Mesenteric fat pad (tissue), 1 donor: ENCODE measurements at places on chromosomes 1 and 21.
A peak's percentile ranks its signal among the peaks of the same experiment; 100 is the strongest.

DNA sequence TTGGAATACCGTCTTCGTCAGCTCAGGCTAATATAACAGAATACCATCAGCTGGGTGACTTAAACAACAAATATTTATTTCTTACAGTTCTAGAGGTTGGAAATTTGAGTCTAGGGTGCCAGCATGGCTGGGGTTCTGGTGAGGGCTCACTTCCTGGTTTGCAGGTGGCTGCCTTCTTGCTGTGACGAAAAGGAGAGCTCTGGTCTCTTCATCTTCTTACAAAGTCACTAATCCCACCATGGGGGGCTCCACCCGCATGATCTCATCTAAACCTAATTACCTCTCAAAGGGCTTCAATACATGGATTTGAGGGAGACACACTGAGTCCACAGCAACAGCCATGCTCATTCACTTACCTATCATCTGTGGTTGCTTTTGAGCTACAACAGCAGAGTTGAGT lies 78.3 kb downstream of the PSMG1 start:
- DNase-seq: no peak

DNA sequence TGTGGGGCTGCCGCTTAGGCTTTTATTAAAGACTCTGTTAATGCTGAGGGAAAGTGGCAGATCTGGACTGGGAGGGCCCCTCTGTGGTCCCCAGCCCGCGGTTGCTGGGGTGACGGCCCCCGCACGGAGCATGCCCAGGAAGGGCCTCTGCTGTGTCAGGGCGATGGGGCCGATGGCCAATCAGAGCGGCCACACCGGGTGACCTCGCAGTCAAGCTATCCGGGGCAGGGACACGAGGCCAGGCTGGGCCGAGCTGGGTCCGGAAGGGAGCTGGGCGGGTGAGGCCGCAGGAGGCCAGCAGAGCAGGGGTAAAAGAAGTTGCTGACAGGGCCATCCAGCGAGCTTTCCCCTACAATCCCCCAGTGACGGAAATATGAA lies 145.1 kb downstream of the CASZ1 start:
- no peak for DNase-seq

DNA sequence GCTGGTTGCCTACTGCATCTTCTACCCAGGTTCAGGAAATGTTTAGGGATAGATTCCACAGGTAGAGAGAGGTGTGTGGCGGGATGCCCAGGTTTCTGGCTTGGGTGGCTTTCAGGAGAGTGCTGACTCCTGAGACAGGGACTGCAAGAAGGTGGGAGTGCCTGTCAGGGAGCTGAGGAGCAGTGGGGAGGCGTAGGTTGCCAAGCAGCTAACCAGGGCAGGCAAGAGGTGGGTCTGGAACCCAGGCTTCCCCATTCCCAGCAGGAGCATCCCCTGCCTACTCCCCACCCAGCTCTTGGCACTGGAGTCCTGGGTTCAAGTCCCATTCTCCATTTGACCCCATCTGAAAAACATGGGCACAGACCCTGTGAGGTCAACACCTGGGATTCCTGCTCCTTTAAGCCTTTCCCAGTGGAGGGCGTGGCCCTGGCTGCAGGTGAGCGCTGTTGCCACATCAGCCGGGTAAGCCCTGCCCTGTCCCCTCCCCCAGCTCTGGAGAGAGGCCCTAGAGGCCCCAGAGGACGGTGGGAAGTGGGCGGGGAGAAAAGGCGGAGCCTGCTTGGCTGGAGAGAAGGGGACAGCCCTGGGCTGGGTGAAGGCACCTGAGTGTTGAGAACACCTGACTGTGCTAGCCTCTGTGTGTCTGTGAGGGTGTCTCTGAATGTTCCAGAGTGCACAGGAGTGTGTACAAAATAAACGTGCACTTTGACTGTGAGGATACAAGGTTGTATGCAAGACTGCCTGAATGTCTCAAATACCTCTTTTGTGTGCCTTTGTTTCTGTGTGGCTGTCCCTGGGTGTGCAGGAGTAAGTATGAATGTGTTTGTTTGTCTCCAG lies 14.0 kb upstream of the SYNC start:
- no peak for DNase-seq

DNA sequence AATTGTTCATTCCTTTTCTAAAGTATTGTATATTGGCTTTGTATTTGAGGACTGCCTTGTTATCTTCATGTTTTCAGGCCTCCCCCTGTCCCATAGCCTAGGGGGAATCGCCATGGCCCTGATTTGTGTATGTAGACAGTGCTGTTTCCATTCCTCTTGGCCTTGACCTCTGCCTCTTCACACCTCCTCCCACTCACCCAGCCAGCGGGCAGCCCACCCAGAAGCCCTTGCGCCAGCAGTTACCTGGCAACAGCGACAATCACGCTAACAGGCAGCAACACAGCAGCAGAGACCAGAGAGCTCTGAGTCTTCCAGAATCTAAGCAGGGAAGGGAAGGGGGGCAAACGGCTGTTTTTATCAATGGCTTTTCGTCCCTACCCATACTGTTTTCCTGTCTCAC lies 50.0 kb upstream of the NPL start:
- DNase-seq: no peak

GRCh38 chr1:211708926-211709325 lies 33.5 kb upstream of the NEK2 start:
- DNase-seq: no peak

DNA sequence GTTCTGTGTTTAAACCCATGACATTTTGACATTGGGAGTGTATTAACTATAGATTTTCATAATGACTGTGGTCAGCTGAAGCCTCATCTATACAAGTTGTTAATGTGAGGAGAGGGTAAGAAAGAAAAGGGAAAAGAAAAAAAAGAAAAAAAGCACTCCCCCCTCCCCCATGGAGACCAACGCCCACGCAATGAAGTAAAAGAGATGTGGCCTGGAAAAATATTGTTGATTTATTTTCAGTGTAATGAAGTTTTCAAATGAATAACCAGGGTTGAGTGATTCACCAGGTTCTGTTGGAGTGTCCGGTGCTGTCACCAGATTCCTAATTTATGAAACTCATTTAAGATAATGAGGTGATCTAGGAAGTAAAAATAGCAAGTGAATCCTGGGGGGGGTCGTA lies 4.7 kb downstream of the RNF220 start:
- no peak for DNase-seq

- no peak for DNase-seq
These were observed 345.7 kb upstream of the RUNX1 start for GRCh38 chr21:35394634-35395369.

DNA sequence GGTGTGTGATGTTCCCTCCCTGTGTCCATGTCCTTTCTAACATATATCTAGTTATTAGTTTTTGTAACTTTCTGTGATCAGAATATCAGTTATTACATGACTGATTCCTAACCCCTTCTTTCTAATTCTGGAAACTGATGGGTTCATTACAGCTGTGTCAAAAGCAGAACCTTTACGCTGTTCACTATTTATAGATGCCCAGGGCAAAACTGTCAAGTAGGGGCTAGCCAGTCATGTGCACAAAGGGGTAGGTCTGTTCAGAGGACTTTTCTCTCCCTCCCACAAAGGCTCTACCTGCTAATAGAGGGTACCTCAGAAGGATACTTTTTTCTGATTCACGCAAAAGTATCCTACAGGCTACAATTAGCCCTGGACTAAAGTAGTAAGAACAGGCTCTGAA lies 79.2 kb downstream of the NRDC start:
- DNase-seq: no peak

DNA sequence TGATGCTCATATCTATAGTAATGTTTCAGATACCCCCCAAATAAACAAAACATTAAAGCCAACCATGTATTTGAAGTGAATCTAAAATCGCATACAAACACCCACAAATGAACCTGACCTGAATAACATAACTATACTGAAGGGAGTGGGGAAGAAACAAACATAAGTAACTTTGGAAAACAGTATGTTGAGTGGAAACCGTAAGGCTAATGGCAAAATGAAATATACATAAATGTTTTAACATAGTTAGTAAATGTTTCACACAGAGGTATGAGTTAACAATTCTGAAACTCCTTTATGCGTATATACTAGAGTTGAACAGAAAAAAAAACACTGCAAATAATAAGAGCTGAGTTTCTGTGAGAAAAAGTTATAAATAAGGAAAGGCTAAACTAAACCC lies 125.6 kb downstream of the ACBD6 start:
- no peak for DNase-seq

DNA sequence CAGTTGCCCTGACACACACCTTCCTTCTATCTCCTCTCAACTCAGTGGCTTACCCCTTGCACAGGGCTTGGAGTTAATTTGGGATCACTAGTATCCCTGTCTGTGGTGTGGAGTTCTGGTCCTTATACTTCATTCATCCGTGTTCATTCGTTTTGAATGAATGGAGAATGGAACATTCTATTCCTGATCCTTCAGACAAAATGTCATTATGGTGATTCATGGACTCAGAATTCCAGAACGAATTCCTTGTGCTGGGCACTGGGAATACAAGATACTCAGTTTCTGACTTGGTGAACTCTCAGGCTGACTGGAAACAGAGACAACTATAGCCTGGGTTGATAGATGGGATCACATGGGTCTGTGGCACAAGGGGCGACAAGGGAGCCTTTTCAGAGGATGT lies 49.9 kb upstream of the TRABD2B start:
- no peak for DNase-seq

DNA sequence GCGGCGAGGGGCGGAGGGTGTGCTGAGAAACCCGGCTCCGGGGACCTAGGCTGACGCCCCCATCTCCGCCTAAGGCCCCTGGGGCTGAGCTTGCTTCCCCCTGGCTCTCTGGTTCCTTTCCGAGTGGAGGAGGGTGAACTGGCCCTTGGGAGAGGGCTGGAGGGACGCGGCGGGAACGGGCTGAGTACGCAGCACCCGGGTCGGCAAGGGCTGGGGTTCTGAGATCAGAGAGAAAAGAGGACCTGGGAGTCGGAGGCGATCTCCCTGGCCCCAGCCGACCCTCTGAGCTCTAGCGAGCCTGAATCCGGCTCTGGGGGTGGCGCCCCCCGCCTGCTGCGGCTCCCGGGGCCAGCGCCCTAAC lies 270.8 kb downstream of the FOXD2 start:
- peak; percentile 82 for DNase-seq

- no peak for DNase-seq
These were observed 397.7 kb downstream of the HLX start for GRCh38 chr1:221276896-221277409.

DNA sequence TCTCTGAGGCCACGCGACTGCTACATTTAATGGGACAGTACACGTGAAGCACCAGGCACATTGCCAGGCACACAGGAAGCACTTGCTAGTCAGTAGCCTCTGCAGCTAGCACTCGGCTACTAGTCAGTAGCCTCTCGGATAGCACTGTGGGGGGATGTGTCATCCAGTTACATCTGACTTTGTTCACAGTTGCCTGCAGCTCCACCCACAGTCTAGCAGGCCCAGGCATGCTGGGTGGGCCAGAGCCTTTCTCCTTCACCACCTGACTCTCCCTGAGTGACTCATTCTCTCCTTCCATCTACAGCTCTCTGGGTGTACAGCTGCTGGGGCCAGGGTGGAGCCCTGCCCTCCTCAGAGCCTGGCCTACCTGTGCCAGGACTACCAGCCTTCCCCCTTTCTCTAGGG lies 51.5 kb downstream of the PTPRF start:
- no peak for DNase-seq

DNA sequence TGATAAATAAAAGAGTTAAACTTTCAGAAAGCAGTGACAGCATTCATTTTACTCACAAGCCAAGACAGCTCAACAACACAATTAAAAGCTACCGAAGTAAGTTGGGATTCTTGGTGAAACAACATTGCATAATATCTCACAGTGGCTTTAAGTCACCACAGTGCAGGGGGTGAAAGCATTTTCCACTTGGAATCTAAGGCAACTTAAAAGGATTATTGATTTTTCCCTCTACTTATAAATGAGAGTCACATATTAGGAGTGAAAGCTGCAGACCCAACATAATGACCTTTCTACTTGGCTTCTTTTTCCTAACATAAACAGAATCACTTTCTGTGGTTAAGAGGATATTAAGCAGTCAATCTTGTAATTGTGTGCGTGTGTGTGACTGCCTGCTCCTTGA lies 536.6 kb upstream of the CXADR start:
- no peak for DNase-seq

- DNase-seq: peak; percentile 72
These were observed 5.6 kb downstream of the HYI start for GRCh38 chr1:43447891-43448708.

DNA sequence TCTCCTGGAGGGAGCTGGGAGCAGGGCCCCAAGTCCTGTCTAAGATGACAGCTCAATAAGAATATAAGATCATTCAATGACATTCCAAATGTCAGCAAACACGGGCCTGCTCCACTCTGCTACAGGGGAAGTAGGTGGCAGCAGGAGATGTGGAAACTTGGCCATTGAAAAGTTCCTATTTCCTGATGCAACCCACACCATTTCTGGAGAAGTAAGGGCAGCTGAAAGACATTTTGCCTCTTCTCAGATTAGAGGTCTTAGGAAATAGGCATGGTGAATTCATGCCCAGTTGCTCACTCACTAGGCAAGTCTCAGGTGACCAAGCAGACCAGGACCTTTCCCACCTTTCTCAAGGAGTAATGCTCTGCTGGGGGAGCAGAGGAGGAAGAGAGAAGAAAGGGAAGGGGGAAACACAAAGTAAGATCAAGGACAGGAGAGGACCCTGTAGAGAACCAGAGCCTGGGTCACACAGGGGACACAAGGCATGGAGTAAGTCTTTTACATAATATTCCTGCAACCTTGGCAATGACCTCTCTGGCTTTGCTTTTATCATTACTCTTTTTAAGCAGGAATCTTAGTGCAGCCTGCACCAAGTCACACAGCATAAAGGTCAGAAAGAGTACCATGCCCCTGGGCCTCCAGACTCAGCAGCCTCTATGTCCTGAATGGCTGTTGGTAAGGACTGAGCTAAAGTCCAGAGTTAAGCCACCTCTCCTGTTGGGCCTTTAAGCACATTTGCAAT lies 68.9 kb downstream of the DMAP1 start:
- no peak for DNase-seq

DNA sequence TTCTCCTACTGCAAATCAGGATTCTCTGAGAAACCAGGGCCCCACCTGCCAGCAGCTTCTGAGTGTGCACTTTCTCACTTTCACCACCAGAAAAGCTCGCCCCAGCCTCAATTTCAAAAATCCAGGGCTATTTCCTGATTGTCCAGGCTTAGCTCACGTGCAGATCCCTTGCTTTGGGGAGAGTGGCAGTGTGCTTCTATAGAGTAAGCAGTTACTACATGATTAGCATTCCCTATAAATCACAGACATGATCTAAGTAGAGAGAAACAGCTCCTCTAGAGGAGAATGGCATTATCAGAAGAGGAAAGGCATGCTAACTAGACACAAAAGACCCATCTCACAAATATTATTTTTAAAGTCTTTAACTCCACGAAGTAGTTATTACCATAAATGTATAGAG lies 456.0 kb upstream of the PKN2 start:
- DNase-seq: no peak

DNA sequence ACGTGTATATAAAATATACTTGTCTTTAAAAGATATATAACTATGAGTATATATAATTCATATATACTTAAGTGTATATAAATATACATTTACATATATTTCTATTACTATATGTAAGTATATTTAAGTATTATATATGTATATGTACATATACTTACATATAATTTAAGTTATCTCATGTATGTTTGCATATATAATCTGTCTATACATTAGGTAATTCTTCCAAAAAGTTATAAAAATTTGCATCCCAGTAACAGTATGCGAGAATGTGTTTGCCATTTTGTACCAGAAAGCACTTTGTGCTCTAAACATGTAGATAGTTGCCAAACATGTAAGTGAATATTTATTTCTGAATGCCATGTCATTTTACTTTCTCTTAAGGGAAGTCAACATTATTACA lies at the start of gene OR2AK2:
OR2AK2 (plus strand) TSS at position 301 of the 400 bp plus-strand sequence. CDS start 144 bp downstream, outside the sequence.
- DNase-seq: no peak
